ENCODE measurements at places on chromosomes 4 and X.

DNA sequence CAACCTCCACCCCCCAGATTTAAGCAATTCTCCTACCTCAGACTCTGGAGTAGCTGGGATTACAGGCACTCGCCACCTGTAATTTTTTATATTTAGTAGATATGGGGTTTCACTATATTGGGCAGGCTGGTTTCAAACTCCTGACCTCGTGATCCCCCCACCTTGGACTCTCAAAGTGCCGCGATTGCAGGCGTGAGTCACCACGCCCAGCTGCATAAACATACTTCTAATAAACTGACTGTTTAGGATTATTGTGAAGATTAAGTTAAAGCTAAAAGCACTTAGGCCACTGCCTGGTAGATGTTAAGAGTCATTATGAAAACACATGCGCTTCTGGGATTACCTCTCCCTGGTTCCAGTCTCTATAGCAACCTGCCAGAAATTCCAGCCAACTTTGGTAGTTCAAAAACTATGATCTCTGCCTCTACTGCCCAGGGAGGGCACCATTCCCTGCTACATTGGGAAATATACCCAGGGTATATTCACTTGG lies 30.2 kb upstream of the GRIA3 start:
- no peak for DNase-seq

DNA sequence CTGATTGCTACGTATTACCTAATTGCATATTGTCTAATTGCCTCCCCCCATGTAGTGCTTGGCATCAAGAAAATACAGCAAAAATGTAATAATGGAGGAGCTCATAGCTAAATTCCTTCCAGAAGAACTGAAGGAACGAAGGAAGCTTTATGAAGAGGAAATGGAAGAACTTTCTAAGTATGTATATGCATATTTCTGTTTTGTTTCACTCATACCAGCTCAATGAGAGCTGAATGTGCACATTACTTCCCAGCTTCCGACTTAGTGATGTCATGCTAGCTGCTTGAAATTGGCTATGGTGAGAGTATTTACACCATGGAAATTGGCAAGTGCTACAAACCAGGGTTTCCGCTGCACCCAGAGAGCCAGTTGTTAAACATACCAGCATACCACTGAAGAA lies 34.7 kb downstream of the LONRF3 start:
- DNase-seq, result no peak

GRCh38 chr4:177986236-177986635 lies 544.0 kb upstream of the AGA start:
- DNase-seq, result no peak

DNA sequence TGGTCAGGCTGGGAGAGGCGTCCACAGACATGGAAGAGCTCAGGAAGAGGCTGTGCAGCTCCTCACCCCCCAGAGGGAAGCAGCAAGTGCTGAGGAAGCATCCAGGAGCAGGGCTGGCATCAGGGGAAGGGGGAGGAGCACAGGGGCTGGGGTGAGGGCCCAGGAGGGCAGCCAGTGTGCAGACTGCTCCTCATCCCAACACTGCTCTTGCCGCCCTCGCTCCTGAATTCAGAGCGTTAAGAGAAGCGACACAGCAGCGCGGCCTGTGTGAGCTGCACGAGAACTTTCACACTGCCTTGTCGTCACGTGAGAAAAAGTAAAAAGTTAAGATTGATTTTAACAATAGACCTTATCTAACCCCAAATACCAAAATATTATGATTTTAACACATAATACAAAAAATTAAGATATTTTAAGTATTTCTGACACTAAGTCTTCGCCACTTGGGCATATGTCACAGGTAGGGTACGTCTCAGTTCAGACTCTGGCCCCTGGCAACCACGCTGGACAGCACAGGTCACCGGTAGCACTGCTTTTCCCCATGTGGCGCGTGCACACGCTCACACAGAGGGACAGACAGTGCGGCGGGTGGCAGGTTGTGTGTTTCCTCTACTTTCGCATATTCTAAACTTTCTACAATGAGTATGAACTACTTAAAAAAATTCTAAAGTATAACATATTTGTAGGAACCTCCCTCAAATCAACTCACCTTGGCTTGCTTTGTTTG lies 19.7 kb downstream of the NOP14 start:
- no peak for DNase-seq

DNA sequence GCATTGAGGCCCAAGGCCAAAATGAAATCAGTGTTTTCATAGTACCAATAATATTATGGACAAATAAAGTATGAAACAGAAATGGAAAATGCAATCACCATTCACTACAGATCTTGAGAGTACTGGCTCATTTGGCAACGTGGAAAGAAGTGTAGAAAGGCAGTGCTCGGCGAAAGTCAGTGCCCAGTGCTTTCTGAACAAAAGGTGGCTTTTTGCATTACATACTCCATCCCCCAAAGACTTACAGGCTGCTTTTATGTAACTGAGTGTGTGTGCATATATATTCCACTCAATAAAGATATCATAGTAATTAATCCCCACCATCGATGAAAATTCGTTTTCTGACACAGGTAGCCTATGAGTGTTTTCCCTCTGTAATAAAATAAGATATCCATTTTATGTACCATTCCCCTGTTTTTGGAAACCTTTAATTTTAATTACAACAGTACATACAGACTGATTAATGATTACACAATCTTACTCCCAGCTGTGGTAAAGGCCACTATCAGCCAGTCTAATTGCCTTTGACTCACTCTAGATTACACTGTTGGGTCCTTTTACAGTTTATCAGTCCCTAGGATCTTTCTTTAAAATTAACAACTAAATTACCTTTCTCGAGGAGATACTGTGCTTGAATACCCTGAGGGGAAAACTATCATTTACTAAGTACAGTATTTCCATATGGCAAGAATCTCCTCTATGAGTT lies 65.9 kb downstream of the MAD2L1 start:
- DNase-seq, result no peak

DNA sequence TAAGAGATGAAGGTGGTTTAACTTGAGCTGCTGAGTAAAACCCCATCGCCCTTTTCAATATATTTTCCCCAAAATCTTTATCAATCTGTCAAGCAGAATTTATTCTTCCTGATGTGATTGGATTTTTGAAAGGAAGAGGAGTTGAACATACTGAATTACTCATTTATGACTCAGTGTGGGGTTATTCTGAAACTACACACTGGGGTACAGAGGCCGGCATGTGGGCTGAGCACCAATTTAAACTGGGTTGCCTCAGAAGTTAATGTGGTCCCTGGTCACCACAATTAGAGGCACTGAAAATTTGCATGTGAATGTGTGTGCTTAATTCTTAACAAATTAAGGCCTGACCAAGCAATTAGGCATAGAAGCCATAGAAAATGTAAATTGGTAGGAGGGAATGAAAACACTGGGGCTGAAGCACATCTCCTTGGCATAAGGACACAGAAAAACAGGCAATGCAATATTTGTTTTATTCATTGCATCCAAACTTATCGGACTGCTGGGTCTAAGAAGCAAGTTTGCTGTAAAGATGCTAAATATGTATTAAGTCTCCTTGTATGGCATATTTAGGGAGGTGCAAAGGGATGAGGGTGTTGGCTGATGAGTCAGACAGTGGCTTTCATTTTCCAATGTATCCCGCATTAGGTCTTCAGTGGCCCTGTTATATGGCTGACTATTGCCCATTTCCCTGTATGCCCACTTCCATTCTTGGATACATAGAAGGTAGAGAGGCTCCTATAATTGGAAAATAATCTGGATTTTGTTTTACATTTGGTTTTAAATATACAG lies 170.9 kb downstream of the IL15 start:
- no peak for DNase-seq

GRCh38 chr4:37836838-37837440 lies 10.5 kb downstream of the PGM2 start:
- DNase-seq, result no peak

GRCh38 chrX:53479301-53479700 lies 45.1 kb upstream of the HSD17B10 start:
- no peak for DNase-seq

GRCh38 chr4:62162606-62163005 lies 962.5 kb downstream of the ADGRL3 start:
- no peak for DNase-seq
